NCI-H187 treated with DMSO at 0.1 percent for 48 hours (cell line): ENCODE measurements at places on chromosomes 12 and 14.
A peak's percentile ranks its signal among the peaks of the same experiment; 100 is the strongest.

DNA sequence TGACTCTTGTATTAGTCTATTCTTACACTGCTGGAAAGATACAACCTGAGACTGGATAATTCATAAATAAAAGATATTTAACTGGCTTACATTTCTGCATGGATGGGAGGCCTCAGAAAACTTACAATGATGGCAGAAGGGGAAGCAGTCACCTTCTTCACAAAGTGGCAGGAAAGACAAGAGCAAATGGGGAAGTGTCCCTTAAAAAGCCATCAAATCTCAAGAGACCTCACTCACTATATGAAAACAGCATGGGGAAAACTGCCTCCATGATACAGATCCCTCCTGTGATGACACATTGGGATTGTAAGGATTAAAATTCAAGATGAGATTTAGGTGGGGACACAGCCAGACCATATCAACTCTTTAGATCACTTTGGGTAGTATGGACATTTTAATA lies 83.7 kb downstream of the TMTC3 start:
- DNase-seq: no peak

DNA sequence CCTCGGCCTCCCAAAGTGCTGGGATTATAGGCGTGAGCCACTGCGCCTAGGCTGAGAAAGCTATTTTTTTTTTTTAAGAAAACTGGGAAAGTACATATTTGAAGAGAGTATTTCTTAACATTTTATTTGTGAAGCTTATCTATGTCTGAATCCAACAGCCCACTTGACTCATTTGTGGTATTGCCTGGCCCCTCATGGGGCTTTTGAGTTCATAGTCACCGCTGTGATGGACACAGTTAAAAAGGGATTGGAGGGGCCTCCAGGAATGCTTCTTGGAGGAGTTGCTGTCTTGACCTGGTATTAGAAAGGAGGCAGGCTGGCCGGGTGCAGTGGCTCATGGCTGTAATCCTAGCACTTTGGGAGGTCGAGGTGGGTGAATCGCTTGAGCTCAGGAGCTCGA lies 26.5 kb downstream of the BCL7A start:
- no peak for DNase-seq

DNA sequence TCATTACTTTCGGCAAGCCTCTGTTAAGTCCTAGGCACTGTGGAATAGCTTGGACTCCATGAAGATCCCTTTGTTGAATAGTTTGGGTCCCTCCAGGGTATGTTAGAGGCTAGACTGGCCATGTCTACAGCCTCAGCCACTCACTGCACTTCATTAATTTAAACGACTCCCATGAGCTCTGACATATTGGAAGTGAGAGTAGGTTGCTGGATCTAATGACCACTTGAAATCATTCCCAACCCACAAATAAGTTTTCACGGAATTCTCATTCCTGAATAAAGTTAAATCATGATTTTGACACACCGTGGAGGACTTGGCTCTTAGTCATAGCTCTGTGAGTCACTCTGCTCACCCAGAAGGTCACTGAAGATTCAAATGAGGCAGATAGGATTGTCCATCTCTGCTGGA lies 21.4 kb upstream of the APPL2 start:
- no peak for DNase-seq

DNA sequence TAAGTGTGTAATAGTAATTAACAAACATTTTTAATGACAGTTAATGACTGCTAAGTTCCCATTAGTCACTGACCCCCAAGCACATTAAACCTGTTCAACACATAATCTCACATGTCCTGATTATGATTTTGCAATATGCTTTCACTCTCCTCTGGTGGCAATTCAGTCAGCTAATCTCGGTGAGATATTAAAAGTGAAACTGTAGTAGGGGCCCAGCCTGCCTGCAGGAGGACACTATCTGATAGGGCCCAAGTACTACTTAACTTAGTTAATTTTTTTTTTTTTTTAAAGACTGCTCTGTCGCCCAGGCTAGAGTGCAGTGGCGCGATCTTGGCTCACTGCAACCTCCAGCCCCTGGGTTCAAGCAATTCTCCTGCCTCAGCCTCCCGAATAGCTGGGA lies 48.8 kb downstream of the CIT start:
- DNase-seq: no peak

DNA sequence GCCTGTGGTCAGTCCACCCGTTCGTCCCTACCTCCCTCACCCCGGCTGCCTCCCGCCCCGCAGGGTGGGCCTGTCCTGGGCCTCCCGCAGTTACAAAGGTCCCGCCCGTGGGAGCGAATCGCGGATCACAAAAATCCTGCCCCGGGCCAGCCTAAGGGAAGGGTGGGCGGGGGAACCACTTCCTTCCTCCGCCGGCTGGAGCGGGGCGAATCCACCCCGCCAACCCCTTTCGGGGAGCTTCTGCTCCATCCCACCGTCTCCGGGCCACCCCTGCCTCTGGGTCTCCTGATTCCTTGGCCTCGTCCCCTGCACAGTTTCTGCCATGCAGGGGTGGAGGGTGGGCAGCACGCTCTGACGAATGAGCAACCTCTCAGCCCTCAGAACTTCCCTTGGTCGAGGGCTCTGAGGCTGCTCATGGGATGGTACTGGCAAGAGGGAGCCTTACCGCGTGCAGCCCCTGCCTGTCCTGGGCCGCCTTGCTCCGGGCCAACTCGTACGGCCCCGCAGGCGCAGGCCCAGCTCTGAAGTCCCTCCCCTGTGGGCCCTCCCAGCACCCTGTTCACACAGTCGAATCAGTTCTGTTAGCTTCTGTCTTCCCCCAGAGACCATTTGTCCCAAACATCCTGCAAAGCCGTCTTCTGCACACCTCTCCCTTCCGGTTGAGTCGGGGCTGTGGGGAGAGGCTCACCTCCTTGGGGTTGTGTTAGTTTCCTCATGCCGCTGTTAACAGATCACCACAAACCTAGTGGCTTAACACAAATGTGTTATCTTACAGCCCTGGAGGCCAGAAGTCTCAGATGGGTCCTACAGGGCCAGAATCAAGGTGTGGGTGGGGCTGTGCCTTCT lies 589 bp upstream of the HVCN1 start:
- no peak for DNase-seq

- DNase-seq: no peak
These were observed 35.7 kb downstream of the NRDE2 start for GRCh38 chr14:90295870-90296516.

DNA sequence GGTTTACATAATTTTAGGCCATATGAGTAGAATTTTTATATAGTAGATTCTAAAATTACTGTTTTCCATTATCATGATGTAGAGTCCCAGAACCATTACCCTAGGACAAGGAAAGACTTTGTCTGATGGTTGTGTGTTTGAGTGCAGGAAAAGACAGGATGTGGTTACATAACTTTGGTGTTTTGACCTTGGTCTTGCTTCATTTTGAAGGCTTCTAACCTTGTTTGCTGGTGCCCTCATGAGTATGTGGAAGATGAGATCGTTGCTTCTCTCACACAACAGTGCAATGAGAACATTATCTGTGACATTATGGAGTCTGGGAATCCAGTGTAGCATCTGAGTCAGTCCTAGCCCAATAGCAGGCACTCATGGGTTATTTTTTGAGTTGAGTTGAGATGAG lies 106.2 kb downstream of the IGF1 start:
- DNase-seq: no peak

- DNase-seq: no peak
These were observed 20.5 kb downstream of the ZBTB42 start for GRCh38 chr14:104821229-104821945.

GRCh38 chr12:48717252-48717695 lies 767 bp upstream of the CCNT1 start:
- DNase-seq: no peak

DNA sequence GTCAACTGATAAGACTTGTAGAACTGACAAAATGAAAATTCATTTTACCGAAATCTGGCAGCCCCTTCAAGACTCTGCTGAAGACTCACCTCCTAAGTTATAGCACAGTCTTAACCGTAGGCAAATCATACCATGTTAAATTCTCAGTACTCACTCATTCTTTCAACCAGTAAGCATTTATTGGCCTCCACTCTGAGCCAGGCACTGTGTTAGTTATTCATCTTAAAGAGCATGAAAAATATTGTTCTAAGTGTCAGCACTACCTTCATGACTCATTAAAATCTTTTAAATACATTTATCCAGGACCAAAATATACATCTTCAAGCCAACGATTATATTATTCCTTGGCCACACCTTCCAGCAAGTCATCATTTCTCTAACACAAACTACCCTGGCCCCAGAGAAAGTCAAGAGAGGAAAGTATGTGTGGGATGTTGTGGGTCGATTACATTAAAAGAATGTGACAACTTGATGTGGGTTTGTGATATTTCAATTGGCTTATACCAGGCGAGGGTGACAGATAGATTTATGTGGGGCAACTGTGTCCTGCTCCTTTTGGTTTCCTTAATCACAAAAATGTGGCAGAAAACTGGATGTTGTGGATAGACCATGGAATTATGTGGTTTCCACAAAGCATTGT lies 55.0 kb downstream of the TMEM30B start:
- DNase-seq: no peak

DNA sequence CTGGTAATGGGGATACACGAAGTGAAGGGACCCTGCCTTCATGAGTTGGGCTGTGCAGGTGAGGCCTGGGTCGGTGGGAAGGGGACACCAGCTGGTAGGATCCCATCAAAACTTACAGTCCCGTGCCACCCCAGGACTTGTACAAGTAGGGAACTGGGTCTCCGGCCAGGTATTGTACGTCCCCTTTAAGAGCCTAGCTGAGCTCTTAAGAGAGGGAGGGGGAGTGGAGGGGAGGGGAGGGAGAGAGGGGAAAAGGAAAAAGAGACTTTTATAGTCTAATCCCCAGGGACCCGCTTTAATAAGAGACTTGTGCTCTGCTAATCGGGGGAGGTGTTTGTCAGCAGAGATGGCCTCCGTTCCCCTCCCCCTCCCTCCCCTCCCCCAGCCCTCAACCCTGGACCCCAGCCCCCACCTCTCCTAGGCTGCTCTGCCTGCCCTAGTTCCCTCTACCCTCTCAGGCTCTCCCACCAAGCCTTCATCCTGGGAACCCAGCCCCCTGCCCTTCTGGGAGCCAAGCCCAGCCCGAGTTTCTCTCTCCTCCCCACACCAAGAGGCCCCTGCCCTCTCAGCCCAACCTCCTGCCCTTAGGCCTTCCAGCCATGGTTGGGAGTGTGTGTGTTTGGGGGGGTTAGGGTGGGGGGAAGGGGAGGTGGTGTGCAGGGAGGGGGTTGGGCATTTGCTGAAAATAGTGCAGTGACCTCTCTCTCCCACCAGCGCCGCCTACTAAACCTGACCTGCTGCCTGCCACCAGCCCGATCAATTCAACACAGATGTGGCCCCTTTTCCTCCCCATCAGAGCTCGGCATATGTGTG lies 2.6 kb downstream of the GDF11 start:
- peak; percentile 59 for DNase-seq

GRCh38 chr12:47945341-47945728 lies 18.1 kb upstream of the TMEM106C start:
- no peak for DNase-seq

GRCh38 chr12:87760943-87761342 lies 268.3 kb downstream of the C12orf50 start:
- no peak for DNase-seq

- no peak for DNase-seq
These were observed 75.9 kb downstream of the BBS10 start for GRCh38 chr12:76272287-76272686.

- no peak for DNase-seq
These were observed 12.0 kb downstream of the MORN3 start for GRCh38 chr12:121657305-121658008.

DNA sequence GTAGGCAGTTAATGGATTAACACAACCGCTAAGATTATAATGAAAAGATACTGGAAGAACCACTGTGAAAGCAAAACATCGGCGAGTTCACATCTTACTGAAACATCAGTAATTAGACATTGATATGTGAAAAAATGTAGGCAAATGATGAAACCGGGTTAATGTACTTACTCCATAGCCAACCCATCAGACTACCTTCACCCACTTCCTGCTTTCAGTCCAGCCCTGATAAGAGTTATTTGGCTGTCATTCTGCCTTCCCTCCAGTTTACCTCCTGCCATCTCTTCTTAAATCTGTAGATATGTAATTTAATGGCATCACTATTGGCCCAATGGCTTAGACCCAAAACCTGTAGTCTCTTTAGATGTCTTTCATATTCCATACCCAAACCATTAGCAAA lies 46.0 kb upstream of the LGR5 start:
- no peak for DNase-seq

DNA sequence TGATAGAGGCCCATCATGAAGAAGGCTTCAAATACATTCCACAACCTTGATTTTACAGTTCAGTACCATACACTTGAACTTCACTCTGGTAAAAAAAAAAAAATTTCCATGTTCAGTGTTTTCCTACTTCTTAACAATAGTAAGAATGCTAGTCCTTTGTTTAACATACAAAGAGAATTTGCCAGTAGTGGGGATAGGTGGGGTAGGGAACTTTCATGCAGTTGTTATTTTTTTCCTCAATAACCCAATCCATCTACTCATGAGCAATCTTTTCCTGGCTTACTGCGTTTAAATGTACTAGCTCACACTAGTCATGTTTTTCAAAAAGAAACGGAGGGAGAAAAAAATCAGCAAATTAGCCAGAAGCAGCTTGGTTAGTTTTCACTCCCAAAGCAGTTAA lies 206.1 kb downstream of the PRKD1 start:
- DNase-seq: no peak

GRCh38 chr14:24670594-24670993 lies 36.6 kb upstream of the GZMB start:
- no peak for DNase-seq

DNA sequence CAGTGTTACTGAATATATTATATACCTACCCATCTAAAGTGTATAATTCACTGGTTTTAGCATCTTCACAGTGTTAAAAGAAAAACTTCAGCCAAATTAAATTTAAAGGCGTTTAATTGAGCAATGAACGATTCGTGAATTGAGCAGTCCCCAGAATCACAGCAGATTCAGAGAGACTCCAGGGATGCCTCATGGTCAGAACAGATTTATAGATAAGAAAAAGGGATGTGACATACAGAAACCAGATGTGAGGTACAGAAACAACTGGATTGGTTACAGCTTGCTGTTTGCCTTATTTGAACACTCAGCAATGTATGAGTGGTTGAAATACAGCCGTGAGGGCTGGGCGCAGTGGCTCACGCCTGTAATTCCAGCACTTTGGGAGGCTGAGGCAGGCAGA lies 84.6 kb downstream of the WNK1 start:
- no peak for DNase-seq

DNA sequence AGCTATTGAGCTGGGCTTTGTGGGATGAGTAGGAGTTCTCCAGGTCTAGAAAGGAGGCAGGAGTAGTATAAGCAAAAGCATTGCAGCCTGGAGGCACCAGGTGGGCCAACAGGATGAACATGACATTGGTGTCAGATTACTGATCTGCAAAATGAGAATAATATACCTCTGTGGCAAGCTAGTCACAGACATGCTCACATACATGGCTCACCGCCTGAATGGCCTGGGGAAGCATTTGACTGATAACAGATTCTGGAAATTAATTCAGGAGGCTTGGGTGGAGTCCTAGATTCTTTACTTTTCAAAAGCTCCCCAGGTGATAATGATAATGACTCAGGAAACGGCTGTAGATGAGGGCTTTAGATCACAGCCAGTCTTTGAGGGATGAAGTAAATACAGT lies 709 bp downstream of the TCL1B start:
- DNase-seq: no peak
